Upper lobe of left lung (tissue), 6 donors: ENCODE measurements at places on chromosomes 16 and 17.

DNA sequence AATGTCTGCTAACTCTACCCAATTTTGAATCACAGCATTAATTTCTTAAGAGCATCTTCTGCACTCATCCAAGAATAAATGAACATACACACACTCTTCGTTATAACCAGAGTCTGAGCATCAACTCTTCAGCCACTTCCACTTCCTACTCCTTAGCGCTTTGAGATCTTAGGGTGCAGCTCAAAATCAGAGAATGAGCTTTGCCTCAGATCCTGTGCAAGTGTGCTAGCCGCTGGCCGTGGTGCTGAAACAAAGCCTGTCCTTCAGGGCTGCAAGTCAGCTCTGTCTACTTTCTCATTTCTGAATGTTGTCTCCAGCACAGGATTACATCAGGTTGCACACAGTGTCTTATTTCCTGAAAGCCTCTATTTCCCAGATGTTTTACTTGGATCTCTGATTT is 165.4 kb downstream of the AIPL1 start:
- no peak for DNase-seq

DNA sequence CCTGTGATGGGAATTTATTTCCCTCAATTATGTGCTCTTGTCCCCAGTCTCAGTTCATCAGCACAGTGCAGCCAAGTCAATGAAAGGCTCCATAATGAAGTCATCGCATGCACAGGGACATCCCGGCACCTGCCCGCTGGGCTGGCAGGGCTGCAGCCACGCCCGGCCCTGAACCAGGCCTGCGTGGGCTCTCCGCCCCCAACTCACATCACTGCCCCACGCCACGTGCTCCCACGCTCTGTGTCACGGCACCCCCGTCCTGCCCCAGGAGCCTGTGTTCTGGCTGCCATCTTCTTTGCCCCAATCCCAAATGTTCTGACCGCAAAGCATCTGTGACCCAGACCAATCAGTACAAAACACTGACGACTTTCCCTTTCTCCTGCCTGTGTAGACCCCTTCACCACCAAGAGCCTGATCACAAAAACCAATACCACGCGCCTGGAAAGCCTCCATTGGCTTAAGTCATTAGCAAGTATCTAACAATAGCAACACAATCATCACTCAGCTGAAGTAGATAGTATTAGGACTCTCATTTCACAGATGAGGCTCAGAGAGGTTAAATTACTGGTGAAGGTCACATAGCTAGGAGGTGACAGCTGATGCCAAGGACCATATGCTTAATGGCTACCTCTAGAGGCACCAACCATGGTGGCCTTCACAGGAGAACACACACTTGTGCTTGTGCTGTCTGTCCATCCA is 202.5 kb downstream of the ZFHX3 start:
- DNase-seq, result no peak

DNA sequence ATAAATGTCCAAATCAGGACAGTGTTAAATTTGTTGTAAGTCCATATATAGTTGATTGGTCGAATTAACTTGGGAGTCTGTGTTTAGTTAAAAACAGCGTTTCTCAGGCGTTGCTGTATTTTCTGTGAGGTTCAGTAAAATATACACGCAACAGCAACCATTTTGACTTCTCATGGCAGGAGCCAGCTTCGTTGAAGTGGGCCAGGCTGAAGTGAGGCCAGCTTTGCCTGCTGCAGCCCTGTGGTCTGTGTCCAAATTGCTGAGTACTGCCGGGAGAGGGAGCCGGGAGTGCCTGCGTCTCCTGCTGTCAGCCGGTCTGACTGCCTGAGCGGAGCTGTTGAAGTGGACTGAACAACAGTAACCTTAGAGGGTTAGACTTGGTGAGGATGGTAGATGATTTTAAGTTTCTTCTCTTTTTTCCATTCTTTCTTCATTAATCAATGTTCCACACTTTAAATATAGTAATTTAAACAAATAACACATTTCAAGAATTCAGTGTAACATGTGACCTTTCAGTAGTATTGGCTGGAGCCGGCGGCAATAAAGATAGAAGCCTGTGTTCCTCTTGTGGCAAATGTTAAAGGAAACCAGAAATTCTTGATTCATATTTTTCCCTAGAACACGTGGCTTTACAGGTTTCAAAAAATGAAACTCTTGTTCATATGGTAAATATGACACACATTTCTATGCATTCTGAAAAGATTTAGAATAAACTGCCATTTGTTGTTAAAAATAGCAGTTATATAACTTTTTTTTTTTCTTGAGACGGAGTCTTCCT is 37.0 kb upstream of the ZNF750 start:
- DNase-seq, result no peak

- no peak for DNase-seq
Measured at GRCh38 chr16:1026784-1027500, 45.4 kb downstream of the SOX8 start.

GRCh38 chr17:27315796-27316465 is 22.0 kb downstream of the WSB1 start:
- peak; percentile 38 for DNase-seq

DNA sequence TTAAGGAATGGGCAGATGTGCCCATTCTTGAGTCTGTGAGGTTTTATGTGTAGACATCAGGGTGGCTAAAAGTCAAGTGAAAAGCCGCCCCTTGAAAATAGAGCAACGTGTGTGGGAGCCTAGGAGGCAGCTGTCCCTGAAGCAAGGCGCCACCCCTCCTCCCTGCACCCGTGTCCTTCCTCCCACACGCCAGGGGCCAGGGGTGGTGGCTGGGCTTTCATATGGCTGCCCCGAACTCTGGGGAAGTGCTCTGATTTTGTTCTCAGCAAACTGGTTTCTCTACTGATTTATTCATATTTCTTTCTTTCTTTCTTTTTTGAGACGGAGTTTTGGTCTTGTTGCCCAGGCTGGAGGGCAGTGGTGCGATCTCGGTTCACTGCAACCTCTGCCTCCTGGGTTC is 4.7 kb downstream of the ZNF750 start:
- no peak for DNase-seq

DNA sequence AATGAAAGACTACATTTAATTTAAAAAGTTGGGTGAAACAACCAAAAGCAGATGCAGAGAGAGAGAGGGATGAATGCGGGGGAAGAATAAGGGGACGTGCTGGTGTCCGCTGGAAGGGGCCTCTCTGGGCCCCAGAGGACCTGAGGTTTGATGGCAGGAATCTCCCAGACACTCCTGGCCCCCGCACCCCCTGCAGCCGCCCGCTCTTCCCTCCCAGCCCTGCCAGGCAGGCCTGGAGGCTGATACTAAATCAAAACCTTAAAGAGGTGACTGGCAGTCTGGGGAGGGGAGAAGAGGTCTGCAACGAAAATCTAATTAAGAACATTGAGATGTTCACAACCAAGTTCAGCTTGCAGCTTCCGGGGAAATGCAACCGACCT is 2.4 kb downstream of the FOXL1 start:
- no peak for DNase-seq

- no peak for DNase-seq
Measured at GRCh38 chr16:58503166-58503862, 3.4 kb downstream of the NDRG4 start.

DNA sequence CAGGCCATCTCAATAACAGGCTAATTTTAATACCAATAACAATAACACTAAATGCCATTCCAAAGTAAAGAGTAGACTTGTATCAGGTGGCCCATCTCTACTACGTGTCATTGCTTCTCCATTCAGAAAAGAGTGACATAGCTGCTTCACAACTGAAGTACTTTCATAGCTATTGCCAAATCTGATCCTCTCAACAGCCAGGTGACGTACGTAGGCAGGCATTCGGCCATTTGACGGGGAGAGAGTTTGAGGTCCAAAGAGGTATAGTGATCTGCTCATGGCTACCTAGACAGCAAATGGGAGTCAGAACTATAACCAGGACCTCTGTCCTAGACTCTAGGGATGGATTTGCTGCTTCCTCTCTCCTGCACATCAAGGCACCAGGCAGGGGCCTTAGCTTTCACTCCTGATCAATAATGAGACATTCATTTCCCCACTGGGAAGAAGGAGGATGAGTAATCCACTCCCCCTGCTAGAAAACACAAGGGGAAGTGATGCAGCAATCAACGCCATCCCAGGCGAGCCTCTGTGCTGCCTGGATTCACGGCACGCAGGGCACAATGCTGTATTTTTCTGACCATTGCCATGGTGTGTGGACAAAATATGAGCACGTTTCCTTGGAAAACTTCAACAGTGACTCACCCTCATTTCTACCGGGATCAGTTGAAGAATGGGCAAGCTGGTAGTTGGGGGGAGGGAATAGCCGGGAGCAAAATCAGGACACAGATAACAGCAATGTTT is 80.9 kb downstream of the SPACA3 start:
- no peak for DNase-seq

DNA sequence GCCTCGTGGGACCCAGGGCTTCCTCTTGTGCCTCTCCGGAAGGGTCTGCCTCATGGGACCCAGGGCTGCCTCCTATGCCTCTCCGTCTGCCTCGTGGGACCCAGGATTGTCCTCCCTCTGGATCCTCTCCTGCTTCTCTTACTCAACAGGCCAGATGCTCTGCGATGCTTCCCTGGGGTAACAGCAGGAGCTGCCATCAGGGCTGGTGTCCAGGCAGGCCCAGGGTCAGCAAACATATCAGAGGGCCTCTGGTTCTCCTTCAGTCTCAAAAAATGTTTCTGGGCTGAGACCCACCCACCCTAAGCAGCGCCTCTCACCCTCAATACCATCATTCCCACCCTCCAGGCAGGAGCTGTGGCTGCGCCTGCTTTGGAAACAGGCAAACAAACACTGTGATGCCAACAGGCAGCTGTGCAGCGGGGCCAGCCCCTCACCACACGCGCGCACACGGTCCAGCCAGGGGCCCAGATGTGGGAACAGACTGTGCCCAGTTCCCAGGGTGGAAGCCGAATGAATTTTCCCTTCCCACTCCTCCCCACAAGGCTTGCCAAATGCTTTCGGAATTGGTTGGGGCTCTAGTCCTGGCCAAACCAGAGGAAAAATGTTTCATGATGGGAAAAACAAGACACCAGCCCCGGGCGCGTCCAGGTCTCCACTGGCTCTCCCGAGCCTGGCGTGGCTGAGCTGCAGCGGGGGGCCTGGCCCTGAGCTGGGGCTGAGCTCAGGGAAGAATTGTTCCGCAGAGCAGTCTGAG is 11.3 kb downstream of the TIMM22 start:
- no peak for DNase-seq

- peak; percentile 89 for DNase-seq
Measured at GRCh38 chr16:88454523-88454947, 1.5 kb downstream of the ZFPM1 start.

- peak; percentile 20 for DNase-seq
Measured at GRCh38 chr16:56357241-56357764, 68.0 kb downstream of the AMFR start.

DNA sequence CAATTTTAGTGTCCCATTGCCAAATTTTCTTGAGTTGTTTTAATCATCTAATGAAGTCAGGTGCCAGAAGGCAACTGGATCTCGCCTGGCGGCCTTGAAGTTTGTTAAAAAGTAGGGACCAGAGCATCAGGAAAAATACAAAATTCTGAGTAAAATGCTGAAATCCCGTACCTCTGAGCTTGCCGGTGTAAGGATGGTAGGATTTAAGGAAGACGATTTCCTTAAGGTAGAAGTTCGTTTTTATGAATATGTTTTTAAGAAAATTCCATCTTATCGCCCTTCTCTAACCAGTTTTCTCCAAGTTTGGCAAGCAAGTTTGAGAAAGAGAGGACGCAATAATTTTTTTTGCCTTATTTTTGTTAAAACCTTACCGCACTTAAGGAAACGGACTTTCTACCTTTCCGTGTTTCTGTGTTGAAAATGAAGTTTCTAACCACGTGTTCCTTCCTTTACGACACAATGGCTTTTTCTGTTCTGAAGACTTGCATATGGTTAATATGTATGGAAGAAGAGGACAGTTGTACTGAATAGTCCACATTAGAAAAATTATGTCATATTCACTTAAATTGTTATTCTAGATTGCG is 748 bp downstream of the ATF7IP2 start:
- no peak for DNase-seq

GRCh38 chr17:76268015-76268749 is 3.0 kb downstream of the UBALD2 start:
- peak; percentile 52 for DNase-seq

DNA sequence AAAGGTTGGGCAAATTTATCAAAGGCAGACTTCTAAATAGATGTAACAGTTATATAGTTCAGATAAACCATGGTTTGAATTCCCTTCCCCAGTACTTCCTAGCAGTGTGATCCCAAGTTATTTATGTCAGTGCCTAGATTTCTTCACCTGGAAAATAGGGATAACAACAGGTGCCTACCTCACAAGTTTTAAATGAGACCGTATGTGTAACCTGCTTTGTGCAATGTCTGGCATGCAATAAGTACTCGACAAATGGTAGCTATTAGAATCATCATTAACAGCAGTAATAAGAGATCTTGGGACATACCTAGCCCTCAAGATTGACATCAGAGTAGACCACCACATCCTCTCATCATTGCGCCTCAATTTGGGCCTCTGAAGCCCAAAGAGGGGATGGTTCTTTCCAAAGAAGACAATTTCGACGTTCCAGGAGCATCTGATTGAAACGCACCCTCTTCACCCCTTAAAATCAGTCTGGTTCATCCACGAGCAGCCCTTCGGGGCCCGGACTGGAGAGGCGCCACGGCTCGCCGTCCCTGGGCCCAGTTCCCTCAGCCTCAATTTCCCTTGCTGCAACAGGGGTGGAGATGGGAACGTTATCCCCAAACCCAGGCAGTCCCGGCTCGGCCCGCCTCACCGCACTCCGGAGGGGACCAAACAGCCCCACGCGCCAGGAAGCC is 541 bp downstream of the ACACA start:
- no peak for DNase-seq
